Stimulated activated CD8-positive, alpha-beta memory T cell treated with anti-CD3 and anti-CD28 coated beads, Interleukin-4, amount 100 ng/mL, for 1 hour (primary cell): ENCODE measurements at places on chromosomes 12 and 14.

DNA sequence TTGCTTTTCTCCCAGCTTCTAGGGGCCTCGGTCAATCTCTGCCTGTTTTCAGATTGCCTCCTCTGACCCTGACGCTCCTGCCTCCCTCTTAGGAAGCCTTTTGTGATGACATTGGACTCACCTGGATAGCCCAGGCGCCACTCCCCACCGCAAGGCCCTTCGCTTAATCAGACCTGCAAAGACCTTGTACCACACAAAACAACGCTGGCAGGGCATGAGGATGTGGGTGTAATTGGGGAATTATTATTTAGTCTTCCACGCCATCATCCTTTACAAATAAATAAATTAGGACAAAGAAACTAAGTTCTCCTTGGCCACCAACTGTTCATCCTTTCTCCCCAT lies 7.7 kb upstream of the VPS37B start:
- DNase-seq, result no peak

GRCh38 chr12:12562016-12562483 lies 613 bp downstream of the DUSP16 start:
- DNase-seq, result no peak

GRCh38 chr12:52080403-52081251 lies 1.1 kb downstream of the SMIM41 start:
- no peak for DNase-seq

DNA sequence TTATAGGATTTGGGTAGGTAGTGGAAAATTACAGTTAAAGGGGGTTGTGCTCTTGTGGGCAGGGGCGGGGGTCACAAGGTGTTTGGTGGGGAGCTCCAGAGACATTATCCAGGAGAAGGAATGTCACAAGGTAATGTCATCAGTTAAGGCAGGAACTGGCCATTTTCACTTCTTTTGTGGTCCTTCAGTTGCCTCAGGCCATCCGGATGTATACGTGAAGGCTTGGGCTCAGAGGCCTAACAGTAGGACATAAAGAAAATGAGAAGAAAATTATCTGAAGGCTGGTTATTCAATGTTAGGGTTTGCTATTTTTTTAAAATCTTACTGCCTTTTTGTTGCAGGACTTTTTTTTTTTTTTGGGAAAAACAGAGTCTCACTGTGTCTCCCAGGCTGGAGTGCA lies 2.5 kb upstream of the PSEN1 start:
- no peak for DNase-seq

DNA sequence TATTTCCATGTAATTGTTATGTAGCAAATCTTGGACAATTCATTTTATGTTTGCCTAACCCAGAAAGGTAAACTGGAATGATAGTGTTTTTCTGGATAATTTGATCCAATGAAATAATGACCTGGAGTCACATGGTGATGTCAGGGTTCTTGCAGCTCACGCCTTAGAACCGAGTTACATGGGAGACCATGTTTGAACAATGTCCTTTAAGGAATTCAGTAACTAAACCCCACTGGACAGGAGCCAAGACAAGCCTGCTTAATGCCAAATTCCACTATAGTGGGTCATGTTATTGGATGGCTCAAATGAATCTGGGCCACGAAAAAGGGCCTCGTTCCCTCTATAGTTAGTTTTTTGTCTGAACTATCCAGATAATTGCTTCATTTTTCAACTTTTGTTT lies 255.8 kb upstream of the HMGA2 start:
- no peak for DNase-seq

DNA sequence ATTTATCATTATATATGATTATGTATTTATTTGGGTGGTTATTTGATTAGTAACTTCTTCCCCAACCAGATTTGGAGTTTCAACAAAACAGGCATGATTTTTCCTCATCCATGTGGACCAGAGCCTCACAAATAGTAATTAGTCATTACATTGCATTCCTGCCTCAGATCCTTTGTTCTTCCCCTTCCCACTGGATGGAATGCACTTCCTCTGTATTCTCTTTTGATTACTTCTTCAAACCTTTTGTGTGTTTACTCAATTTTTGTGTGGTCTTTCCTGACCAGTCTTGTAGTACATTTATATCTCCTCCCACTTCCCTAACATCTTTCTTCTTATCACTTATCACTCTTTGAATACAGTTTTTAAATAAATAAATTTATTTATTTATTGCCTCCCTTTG lies 15.5 kb downstream of the SYT1 start:
- no peak for DNase-seq

- DNase-seq, result no peak
These were observed at the start of gene COCH for GRCh38 chr14:30874120-30874998. COCH (plus strand) TSS chr14:30874559; CDS start chr14:30874939, 380 bp downstream.

GRCh38 chr12:92971859-92972524 lies 42.9 kb upstream of the EEA1 start:
- no peak for DNase-seq

GRCh38 chr14:40414386-40414785 lies 982.2 kb upstream of the FBXO33 start:
- no peak for DNase-seq
